EL (cell line): ENCODE measurements at places on chromosomes 1 and 21.

- no peak for DNase-seq
Observed at GRCh38 chr1:211493133-211493871, 1.3 kb upstream of the RD3 start.

DNA sequence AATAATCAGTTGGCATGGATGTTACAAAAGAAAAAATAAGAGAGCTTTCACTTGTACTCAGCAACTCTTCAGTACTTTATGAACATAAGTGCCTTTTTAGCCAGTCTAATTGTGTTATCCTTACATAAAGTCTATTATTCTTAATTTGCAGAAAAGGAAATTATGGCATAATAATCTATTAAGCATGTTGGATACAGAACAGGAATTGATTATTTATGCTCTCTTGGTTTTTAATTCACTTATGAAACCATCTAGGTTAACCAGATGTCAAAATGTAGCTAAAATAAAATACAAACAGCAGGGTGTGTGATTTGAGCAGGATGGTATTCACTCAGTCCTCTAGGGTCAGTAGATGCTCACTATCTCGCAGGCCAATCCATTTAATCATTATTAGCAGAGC lies 79.7 kb downstream of the PLPPR5 start:
- peak; percentile 40 for DNase-seq

GRCh38 chr21:43703035-43703880 lies 15.7 kb upstream of the PDXK start:
- peak; percentile 25 for DNase-seq

- DNase-seq = no peak
Observed at GRCh38 chr1:216617081-216617875, 106.0 kb downstream of the ESRRG start.

DNA sequence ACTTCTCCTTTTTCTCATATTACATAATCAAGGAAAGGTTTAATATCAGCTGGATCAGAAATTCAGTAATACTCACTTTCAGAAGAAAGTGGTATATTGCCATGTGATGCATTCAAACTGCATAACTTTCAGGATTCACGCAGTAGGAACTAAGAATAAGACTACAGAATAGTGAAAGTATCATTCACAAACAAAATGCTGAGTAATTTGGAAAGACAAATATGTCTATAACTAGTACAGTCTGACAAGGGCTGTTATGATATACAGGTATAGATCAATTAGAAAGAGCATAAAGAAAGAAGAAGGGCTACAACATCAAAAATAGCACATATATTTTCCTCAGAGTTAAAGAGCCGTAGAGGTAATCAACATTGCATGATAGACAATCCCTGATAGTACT lies 871.5 kb upstream of the TMPRSS15 start:
- no peak for DNase-seq

DNA sequence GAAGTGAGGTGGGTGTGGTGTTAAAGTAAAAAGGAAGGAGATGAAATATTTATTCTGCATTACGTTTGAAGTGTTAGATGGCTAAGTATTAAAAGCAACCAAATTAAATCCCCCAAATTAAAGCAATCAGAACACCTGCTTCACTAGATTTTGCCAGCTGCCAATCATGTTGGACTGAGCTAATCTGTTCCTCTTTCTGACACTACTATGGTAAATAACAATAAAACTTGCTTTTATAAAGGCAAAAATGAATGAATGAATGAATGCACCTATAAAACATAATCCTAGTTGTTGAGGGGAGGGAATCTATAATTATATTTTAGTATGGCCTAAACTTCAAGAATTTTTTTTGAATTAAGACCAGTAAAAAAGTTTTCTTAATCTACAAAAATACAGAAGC lies 51.0 kb downstream of the RAB3GAP2 start:
- no peak for DNase-seq

DNA sequence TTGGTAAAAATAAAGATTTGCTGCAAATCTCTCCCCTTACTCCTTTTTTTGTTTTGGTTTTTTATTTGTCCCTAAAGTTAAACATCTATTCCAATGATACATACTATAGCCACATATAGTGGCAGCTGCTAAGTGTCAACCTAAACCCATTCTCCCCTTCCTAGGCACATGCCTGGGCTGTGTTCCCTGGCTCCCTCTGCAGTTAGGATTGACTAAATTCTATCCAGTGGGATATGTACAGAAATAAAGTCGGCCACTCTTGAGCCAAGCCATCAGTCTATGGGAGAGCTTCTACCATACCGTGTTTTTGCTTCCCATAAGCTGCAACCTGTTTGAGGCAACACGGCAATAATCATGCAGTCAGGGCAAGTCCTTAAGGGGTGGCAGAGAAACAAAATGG lies 23.6 kb downstream of the MCOLN3 start:
- DNase-seq = no peak

DNA sequence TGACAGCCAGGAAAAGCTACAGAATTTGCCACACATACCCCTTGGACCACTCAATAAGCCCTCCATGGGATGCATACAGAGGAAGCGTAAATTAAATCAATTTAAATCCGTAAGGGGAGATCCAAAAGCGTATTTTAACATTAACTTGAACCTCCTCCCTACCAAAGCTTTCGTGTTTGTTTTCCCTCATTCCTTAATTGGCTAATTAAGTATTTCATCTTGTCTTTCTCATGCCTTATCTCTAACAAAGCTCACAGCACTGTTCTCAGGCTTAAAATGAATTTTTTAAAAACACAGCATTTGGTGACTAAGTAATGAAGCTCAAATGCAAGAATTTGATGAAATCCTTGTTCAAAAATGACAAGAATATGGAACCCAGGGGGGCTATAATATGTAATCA lies 3.1 kb downstream of the PTPN14 start:
- no peak for DNase-seq

GRCh38 chr1:63575340-63575826 lies 17.8 kb upstream of the PGM1 start:
- DNase-seq = peak; percentile 37

DNA sequence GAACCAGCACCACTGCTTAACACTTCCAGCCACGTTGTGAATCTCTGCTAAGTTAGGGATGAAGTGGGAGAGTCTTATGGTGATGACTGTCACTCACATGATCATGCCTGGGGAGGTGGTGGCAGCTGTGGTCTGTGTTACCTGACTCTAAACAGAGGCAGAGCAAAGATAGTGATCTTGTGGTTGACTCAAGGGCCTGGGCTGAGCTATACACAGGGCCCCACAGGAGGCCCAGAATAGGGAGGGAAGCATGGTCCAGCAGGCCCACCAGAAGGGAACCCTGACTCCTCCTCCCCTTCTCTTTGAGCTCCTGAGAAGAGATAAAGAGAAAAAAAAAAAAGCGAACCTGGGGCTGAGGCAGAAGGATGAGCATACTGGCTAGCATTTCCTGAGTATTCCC lies 55.0 kb downstream of the PLXNA2 start:
- DNase-seq = peak; percentile 32

GRCh38 chr1:48039088-48040054 lies 42.2 kb upstream of the TRABD2B start:
- DNase-seq = no peak

DNA sequence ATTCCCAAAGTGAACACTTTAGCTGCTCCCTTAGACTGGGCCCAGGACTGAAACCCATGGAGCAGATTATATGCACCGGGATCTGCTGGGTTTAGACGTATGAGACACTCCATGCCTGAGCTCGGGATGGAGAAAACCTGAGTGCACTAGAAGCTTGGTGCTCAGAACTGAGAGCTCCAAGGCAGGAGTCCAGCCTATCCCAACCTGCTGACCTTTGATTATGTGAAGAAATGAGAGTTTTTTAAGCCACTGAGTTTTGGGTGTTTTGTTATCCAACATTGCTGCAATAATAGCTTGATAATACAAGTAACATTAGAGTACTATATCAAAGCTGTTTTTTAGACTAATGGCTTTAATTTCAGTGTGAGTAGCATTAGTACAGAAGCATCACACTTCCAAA lies 131.5 kb upstream of the KCNK1 start:
- DNase-seq = no peak

DNA sequence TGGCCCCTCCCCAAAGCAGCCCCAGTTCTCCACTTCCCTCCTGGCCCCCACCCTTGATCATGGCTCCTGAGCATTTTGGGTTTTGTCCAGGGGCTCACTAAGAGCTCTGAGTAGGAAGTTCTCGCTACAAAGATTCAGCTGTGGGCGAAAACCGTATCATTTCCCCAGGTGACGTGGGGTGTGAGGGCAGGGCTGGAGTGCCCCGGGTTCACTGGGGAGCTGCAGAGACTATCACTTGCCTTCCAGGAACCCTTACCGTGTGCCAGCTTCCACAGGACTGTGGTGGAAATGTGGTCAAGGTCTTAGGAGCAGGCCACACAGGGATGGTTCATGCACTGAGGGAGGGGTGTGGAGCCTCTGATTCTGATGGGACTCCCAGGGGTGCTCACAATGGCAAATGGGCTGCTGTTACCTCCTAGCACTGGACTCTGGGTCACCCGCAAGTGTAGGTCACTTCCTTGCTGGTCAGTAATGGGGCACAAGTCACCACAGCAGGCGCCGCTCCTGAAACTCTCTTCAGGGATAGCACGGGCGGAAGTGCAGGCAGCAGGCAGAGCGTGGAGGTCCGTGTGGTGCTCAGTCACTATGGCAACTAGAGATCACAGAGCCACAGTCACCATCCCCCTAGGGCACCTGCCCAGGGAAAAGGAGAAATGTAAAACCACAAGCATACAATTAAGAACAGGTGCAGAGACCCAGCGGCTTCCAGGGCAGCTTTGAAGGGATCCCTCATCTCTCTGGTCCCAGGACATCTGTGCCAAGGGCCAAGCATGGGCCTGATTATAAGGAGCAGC lies 35.4 kb downstream of the RSPH1 start:
- no peak for DNase-seq

GRCh38 chr1:203796236-203796605 lies 798 bp downstream of the ZBED6 start:
- DNase-seq = peak; percentile 52

DNA sequence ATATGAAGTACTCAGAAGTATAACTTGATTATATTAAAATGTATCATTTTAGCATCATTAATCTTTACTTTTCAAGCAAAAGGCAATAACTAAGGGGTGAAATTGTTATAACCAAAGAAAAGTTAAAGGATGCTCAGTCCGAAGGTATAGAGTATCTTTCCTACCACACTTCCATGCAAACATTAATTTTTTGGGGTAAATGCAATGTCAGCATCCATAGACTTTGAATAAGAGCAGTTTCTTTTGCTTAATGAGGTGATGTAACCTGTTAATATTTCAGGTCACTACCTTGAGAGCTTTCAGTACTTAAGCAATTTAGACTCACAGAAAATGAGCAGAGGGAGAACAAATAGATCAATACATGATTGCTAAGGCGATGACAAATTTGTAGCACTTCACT lies 1093.5 kb downstream of the PLA2G4A start:
- no peak for DNase-seq

GRCh38 chr1:53754484-53755312 lies 15.7 kb upstream of the GLIS1 start:
- DNase-seq = peak; percentile 69

GRCh38 chr1:92791487-92792066 lies 6.7 kb upstream of the EVI5 start:
- DNase-seq = no peak

- no peak for DNase-seq
Observed at GRCh38 chr21:38841472-38841871, 35.7 kb downstream of the ETS2 start.

DNA sequence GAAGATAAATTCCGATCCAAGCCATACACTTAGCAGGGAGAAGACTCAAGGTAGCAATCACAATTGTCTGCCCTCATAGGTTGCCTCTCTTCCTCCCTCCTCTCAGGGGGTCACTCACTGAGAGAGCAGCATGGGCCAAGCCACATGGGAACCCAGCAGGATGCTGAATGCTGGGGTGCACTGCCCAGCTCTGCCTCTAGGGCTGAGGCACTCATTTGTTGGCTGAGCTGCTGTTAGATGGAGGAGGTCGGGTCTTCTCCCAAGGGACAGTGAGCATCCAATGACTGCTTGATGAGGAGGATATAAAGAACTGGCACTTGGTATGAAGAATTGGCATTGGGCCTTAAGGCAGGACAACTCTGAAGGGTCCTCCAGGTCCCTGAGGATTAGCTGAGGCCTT lies 418.8 kb downstream of the SIPA1L2 start:
- no peak for DNase-seq

DNA sequence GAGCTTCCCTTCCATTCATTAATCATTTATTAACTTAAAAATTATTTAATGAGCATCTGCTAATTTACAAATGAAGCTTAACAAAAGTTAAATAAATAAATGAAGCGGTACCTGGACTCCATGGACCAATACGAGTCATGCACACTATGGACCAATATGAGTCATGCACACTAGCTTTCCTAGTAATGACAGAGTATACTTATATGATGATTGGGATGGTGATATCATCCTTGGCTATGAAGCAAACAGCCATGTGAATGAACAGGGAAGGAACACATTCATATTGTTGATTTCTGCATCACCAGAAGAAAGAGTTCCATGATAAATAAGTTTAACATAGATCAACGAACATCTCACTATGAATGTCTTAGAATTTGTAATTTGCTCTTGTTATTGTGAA lies 109.9 kb downstream of the SPAG17 start:
- peak; percentile 26 for DNase-seq
